Glutamatergic neuron (in vitro differentiated cells): ENCODE measurements at places on chromosomes 1 and 21. TPM values are rescaled to one million over a fixed set of nuclear protein-coding genes. Genes with fewer than 3 reads are reported as not detected.

TENT5C gene
- total RNA-seq = 0.27 TPM

CATSPERE gene
- total RNA-seq = 0.59 TPM

LPAR3 gene
- total RNA-seq = 14.0 TPM

CLCA1 gene
- not detected for total RNA-seq

CSMD2 gene
- 0.27 TPM for total RNA-seq

SPRR1A gene
- not detected for total RNA-seq

FMN2 gene
- total RNA-seq = 150 TPM

S100A7 gene
- total RNA-seq = not detected

KRTAP12-1 gene
- not detected for total RNA-seq

HCN3 gene
- total RNA-seq = 30.5 TPM

PRKCZ gene
- 120 TPM for total RNA-seq

B3GALT5 gene
- 0.25 TPM for total RNA-seq

CLEC20A gene
- total RNA-seq = not detected

SPRR1B gene
- total RNA-seq = not detected

TSPEAR gene
- total RNA-seq = not detected

CFHR1 gene
- total RNA-seq = not detected

CACHD1 gene
- 9.4 TPM for total RNA-seq

SPRR2B gene
- not detected for total RNA-seq

FNDC10 gene
- 11.9 TPM for total RNA-seq

RHD gene
- not detected for total RNA-seq

FMOD gene
- not detected for total RNA-seq

TGFB2 gene
- total RNA-seq = 2.0 TPM

OVAAL gene
- not detected for total RNA-seq
